ENCODE measurements at places on chromosomes 6 and 20. TPM values are rescaled to one million over a fixed set of nuclear protein-coding genes. Genes with fewer than 3 reads are reported as not detected.

GRCh38 chr6:43773980-43774775, 4.2 kb downstream of the VEGFA start:
- H3K4me1 ChIP-seq, result peaks cover 48% of the 10 kb centered on the region
- peaks cover 20% of the 10 kb centered on the region for H3K36me3 ChIP-seq
- H3K27me3 ChIP-seq, result peaks cover 49% of the 10 kb centered on the region
- H3K4me3 ChIP-seq, result peak overlapping the region; percentile 88
- DNase-seq, result no peak

GRCh38 chr20:7608250-7608649, 332.0 kb downstream of the HAO1 start:
- no peak overlapping the region for H3K27ac ChIP-seq
- H3K4me1 ChIP-seq, result no peaks in the 10 kb centered on the region
- no peak overlapping the region for H3K4me3 ChIP-seq
- no peaks in the 10 kb centered on the region for H3K36me3 ChIP-seq

Gene SLC4A11
- 0.60 TPM for total RNA-seq

DNA sequence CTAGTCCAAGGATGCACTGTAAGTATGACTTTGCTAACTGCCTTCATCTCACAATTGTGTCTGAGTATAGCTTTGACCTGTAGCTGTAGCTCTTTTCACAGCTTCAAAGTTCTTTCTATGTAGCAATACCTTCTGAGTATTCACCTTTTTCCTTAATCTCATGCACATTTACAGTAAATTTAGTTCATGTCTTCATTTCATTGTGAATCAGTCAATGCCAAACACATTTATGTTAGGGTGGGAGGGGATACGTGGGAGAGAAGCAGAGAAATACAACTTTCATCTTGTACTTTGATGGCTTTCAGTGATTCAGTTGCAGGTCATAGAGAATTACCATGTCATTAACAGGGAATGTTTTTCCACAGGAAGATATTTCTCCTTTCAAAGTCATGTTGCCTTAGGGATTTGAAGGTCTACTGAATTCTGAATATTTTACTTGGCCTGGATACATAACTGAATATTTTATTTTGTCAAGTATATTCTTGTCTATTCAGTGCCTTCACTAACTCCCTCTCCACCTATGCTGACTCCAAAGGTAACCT, 119.2 kb downstream of the TINAG start:
- no peak overlapping the region for H3K4me3 ChIP-seq
- no peak overlapping the region for H3K27ac ChIP-seq
- H3K4me1 ChIP-seq, result no peaks in the 10 kb centered on the region
- no peaks in the 10 kb centered on the region for H3K27me3 ChIP-seq
- no peaks in the 10 kb centered on the region for H3K36me3 ChIP-seq
